ENCODE measurements at places on chromosomes 7 and 10.

GRCh38 chr7:149458235-149458634 lies 2.6 kb downstream of the ZNF777 start:
- no peak for DNase-seq

GRCh38 chr7:13067036-13067435 lies 379.6 kb downstream of the ARL4A start:
- no peak for DNase-seq

GRCh38 chr10:59060852-59061251 lies 115.6 kb upstream of the PHYHIPL start:
- DNase-seq = no peak

GRCh38 chr10:30731963-30732362 lies 102.4 kb upstream of the LYZL2 start:
- no peak for DNase-seq

DNA sequence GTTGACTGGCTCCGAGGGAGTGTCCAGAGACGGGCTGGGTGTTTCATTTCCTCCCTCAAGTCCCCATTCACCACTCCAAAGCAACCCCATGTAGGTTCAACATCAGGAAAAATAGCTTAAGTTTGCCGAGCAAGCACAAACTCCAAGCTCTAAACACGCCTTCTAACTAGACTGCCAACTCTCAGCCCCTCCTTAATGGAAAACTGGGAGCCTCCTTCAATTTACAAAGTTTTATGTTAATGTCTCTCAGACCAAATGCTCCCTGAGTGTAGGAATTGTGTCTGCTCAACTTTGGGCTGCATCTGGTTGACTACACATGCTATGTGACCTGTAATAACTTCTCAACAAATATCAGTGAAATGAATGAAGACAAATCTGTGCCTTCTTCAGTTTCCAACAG lies 87.5 kb downstream of the FAM204A start:
- DNase-seq = no peak

- DNase-seq = no peak
These were observed 68.5 kb downstream of the GNAT3 start for GRCh38 chr7:80443325-80443724.

- no peak for DNase-seq
These were observed 50.4 kb upstream of the ZNF365 start for GRCh38 chr10:62323751-62324150.

DNA sequence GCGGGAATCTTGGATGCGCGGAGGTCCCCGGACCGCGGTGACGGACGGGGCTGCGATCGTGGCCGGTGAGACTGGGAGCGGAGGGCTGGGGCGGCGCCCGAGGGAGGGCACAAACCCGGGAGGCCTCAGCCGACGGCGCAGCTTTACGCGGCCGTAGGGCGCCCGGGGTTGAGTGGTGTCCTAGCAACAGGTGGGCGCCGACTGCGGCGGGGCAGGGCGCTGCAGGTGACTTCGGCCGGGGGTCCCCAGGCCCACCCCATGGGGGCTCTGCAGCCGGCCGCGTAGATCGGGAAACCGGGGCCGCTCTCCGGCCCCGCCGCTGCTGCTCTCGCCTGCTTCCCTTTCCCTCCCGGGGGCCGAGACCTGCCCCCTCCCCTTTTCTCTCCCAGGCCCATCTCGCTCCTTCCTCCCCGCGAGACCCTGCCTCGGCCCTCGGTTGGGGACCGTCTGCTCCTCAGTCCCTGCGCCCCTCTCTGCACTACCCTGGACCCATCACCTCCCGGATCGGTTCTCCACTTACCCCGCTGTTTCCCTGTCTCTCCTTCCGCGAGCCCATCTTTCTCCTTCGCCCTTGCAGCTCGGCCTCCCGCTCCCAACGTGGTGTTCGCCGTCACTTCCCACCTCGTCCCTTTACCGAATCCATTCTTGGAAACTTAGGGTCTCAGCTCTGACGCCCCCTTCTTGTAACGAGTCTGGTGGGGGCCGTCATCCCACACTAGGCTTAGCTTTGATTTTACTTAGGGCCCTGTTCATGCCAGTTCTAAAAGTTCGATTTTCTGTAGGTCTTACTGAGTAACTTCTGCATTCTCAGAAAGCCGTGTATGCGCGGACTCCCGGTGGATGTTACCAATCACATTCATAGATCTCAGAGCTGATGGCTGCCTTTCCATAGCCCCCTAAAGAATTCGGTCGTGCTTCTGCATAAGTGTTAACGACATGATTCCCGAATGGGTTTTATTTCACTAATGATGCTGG lies 18.5 kb upstream of the ACBD5 start:
- DNase-seq = no peak

- no peak for DNase-seq
These were observed 65.1 kb upstream of the ITGA8 start for GRCh38 chr10:15784662-15785300.

DNA sequence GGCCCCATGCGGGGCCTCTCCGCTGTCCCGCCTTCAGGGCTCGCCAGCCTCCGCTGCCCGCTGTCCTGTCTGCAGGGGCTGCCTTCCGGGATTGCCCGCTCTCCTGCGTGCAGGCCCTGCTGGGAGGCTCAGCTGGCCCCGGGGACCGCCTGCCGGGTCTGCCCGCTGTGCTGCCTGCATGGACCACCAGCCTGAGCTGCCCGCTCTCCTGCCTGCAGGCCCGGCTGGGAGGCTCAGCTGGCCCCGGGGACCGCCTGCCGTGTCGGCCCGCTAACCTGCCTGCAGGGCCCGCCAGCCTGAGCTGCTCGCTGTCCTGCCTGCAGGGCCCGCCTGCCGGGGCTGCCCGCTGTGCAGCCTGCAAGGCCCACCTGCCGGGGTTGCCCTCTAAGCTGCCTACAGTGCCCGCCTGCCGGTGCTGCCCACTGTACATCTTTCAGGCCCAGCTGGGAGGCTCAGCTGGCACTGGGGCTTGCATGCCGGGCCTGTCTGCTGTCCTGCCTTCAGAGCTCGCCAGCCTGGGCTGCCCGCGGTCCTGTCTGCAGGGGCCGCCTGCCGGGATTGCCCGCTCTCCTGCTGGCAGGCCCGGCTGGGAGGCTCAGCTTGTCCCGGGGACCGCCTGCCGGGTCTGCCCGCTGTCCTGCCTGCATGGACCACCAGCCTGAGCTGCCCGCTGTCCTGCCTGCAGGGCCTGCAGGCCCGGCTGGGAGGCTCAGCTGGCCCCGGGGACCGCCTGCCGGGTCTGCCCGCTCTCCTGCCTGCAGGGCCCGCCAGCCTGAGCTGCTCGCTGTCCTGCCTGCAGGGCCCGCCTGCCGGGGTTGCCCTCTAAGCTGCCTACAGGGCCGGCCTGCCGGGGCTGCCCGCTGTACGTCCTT lies 165.1 kb downstream of the GLRX3 start:
- DNase-seq = no peak

DNA sequence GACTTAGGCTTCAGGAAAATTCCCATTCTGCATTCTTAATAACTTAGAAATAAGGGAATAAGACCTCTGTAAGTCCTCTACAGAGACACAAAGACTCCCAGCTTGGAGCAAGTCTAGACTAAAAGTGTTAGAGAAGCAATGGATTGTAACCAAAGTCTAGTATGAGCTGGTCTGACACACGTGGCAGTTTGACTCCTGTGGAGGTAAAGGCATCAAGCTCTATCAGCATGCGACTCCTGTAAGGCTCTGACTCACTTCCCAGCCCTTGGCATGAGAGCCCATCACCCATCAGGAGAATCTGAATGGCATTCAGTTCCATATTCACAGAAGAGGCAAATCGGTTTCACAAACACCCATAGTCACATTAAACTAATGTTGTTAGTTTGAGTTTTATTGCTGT lies 4.4 kb upstream of the VSTM4 start:
- no peak for DNase-seq
